ENCODE measurements at places on chromosomes 3 and 15.

DNA sequence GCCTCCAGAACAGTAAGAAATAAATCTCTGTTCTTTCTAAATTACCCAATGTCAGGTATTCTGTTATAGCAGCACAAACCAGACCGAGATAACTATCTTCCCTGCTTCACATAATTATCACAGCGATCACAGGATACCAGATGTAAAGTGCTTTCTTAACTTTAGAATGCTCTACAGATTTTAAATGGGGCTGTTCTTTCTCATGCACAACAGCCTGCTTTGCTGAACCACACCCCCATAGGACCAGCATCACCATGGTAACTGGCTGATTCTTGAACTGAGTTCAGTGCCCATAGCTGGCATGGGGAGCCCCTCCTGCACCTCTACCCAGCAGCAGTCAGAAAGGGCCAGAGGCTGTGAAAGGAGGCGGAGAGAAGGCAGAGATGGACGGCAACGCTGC lies 7.8 kb downstream of the CD80 start:
- no peak for DNase-seq

DNA sequence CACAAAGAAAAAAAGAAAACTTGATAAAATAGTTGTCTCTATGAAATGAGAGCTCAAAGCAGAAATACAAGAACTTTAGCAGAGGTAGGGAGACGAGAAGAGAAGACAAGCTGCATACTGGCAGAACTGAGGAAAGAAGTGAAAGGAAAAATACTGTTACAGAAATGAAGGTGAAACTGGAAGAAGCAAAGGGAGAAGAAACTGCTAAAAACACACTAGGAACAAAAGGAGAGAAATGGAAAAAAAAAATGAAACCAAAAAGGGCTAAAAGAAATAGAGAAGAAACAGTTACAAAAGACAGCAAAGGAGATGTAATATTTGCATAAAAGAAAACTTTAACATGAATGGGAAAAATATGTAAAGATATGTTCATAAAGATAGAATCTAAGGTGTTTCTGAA lies 27.3 kb upstream of the ANPEP start:
- DNase-seq, result no peak

DNA sequence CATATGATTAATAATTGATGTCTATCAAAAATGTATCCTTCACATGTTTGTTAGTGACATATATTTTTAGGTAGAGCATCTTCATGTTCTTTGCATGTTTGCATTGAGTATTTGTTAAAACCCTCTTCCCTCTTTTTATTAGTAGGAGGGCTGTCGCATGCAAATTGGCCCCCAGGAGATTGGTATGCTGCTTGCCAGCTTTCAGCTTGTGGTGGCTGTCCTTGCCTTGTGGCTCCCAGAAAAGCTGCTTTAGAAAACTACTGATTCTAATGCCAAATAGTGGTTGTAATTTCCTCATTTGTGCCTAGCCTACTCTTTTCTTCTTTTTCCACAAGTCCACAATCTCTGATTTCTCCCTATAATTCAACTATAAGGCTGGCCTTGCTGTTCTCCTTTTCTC lies 886.8 kb downstream of the VGLL3 start:
- no peak for DNase-seq

DNA sequence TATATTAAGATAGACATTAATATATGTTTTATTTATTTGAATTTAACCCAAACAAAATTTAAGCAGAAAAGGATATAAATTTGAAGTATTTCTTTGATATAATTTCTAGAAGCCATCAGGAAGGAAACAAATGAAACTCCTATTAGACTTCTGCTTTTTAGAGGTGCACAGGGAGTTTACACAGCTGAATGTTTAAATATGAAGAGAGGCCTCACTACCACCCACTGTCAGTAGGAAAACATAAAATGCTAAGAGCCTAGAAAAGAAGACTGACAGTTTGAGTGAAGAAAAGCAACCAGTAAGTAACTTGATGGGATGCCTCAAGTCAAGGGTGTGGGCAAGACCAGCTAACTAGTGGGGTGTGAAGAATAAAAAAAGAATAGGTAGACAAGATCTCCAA lies 19.7 kb downstream of the PLSCR2 start:
- DNase-seq, result no peak

DNA sequence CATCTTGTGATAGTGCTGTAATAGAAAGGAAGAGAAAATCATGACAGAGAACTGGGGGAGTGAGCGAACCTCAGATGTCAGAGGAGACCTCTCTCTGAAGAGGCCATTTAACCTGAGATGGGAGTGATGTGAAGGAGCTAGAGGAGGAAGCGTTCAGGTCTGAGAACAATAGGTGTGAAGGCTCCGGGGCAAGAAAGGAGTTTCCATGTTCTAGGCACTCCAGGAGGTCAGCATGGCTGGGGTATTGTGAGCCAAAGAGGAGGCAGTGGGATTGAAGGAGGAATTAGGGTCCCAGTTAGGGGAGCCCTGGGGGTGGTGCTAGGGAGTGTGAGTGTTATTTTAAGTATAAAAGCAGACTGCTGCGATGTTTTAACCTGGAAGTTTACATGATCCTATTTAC lies 8.8 kb upstream of the FILIP1L start:
- DNase-seq, result no peak

GRCh38 chr15:48650931-48651330 lies 5.4 kb upstream of the FBN1 start:
- DNase-seq, result no peak

DNA sequence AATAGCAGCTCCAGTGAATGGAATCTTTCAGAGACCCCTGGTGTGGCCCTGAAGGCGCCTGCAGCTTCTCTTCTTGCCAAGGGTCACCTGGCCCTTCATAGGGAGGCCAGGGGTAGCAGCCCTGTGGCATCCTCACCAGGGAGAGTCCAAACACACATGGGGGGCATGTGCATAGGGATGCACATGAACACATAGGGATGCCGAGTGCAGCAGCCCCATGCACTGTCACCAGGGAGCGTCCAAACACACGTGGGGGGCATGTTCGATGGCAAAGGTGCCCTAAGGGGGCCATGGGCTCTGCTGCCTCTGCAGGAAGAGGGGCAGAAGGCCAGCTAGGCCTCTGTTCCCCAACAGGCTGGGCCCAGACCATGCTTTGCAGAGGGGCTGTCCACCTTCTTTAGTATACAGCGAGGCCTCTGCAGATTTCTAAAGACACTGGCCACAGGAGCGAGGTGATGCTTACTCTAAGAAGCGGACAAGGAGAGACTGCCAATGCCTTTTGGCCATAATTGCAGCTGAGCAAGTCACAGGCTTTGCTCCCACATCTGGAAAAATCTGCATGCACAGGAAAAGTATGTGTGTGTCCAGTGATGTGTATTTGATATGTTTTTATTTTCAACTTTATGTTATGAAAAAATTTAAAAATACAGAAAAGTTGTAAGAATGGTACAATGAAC lies 21.0 kb downstream of the ANAPC13 start:
- no peak for DNase-seq

DNA sequence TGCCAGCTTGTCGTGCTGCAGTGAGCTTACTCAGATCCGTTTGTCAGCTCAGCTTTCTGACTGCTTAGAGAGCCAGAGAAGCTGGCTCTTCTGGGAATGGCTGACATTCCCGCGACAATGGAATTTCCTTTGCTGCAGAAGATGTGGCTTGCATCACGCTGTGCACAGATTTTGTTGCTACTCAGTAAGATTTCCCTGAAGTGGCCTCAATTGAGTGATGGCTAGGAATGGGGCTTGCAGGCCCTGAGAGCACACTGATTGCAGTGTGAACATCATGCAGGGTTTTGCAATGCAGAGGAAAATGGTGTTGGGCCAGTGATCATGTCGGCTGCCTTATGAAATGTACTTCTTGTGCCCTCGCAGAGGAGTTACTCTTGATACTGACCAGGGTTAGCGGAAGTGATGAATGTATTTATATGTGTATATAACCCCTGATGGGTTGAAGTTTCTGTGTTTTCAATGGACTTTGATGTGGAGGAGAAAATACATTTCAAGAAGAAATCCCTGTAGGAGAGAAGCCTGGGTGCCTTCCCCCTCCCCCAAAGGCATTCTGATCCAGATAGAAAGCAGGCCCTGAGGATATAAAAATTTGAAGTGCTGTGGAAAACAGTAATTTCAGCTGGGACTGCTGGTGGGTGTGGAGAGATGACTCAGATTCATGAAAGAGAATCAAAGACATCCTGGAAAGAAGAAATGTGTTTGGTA lies 102.5 kb upstream of the PDZRN3 start:
- no peak for DNase-seq

- no peak for DNase-seq
These were observed 62.7 kb downstream of the TCF12 start for GRCh38 chr15:56981160-56981559.

GRCh38 chr15:61256231-61256630 lies 27.1 kb upstream of the RORA start:
- DNase-seq, result no peak

GRCh38 chr15:71592203-71592602 lies 218.2 kb upstream of the NR2E3 start:
- no peak for DNase-seq

All from chondrocyte (in vitro differentiated cells).